Ovary (tissue), 10 donors: ENCODE measurements at places on chromosomes 3 and 15. TPM values are rescaled to one million over a fixed set of nuclear protein-coding genes. Genes with fewer than 3 reads are reported as not detected.

DNA sequence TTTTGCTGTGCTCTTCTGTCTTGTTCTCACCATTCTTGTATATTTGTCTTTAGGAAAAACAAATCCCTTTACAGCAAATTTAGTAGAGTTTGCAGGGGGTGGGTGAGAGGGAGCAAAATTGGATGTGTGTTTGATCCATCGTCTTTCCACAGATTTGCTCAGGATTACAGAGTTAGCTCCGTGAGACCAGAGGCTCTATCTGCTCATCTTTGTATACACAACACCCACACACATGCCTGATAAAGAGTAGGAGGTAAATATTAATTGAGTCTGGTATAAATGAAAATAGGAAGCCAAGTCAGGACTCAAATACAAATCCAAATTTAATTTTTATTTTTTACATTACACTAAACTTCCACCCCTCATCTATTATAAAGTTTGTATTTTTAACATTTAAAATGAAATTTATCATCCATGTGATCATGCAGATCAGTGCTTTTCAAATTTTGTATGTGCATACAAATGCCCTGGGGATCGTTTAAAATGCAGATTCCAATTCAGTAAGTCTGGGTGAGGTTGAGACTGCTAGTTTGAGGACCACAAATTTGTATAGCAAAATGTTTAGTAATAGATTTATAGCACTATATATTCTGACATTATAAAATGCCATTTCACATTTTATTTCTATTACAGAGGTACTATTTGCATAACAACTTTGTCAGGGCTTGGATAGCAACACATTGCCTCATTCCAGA, 326.7 kb downstream of the LSAMP start:
- no peak for DNase-seq

GRCh38 chr3:14988988-14989394, 41.6 kb downstream of the NR2C2 start:
- no peak for DNase-seq

- DNase-seq: no peak
These were observed 6.8 kb upstream of the ADAMTS17 start for GRCh38 chr15:100348578-100348977.

DNA sequence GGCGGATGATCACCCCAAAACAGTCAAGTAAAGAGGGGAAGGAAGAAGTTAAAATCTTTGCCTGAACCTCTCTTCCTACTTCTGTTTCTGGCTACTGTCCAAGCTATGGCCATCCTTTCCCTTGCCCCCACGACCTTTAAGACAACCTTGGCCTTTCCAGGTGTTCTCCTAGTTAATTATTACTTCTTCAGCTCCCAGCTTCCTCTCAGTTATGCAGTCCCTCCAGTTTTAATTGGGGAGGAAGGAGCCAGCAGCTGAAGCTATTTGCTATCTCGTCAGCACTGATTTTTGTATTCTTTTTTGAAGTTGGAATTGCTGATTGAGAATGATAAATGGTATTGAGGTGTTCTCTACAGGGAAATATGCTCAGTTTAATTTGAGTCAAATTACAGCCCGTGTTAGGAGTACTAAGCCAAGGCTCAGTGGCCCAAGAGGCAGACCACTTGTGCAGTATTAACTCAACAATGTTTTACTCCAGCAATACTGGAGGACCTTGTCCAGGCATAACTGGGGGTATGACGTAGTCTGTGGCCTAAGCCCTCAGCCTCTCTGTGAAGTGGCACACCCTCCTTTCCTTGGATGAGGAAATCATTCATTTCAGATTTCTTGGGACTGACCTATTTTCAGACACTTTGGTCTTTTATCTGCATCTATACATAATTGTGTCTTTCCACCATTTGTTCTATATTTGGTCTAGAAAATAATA, 336.9 kb downstream of the SLC9A9 start:
- DNase-seq: no peak

DNA sequence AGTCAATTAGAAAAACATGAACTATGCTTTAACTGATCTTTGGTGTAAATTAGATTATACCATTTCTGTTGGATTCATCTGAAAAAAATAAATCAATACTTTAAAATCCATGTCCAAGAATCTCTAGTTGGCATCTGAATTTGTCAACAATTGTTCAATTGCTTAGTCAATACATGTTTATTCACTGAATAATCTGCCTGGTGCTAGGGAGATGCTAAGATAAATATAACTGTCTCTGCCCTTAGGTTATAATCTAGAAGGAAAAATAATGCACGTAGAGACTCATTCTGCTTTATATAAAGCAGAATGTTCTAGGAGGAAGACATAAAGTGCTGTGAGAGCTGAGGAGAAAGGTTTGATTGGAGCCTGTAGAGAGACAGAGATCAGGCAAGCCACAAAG, 537.2 kb upstream of the IL12A start:
- no peak for DNase-seq

DNA sequence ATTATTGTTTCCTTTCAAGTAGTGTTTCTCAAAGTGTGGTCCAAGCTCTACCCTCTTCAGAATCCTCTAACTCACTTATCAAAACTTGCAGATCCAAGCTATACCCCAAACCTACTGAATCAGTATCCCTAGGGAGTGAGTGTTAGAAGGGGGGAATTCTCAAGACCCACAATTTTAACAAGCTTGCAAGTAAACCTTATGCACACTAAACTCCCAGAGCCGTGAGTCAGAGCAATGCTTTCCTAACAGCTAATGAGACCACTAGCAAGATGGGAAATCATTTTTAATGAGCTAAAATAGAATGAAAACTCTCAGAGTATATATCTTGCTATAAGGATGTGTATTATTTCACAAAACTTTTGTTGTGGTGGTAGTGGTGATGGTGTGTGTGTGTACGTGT, 41.1 kb upstream of the SRGAP3 start:
- DNase-seq: no peak

GRCh38 chr15:69613988-69614387, 161.4 kb downstream of the RPLP1 start:
- DNase-seq: no peak

GRCh38 chr15:85581495-85581894, 201.1 kb downstream of the AKAP13 start:
- DNase-seq: no peak

DNA sequence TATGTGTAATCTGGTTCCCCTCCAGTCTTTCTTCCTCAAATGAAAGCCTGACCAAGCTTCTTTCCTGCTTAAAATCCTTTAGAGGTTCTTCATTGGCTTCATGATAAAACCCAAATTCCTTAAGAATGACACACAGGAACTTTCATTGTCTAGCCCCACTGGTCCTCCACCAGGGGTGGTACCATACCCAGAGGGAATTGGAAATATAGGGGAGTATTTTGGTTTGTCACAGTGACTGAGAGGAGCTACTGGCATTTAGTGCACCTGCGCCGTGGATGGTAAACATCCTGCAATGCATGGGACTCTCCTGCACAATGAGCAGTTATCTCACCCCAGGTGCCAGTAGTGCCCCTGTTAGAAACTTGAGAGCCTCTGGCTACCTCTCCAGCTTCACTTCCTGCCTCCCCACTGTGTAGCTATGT, 10.8 kb downstream of the ZWILCH start:
- no peak for DNase-seq

The EEFSEC gene
- 6.8 TPM for polyA plus RNA-seq

The MAP4 gene
- 89.3 TPM for polyA plus RNA-seq

The SLC28A2 gene
- 0.06 TPM for polyA plus RNA-seq
